Mesothelial cell of epicardium (in vitro differentiated cells): ENCODE measurements at places on chromosomes 16 and 17.
A peak's percentile ranks its signal among the peaks of the same experiment; 100 is the strongest.

DNA sequence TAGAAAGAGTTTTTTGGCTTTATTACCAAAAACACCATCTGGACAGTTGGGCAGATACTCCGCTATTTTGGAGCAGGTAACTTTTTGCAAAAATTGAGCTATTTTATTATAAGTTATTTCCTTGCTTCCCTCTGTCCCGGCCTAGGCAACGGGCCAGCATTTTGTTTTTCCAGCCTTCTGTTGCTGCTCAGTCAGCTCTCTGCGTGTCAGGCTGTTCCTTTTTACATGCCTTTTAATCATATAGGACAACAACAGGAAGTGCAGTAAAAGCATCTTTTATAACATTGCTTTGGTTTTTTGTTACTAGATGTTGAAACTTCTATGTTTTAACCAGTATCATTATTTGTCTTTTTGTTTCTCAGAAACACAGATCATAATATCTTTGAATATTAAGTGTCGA, 30.4 kb downstream of the PPM1D start:
- DNase-seq, result no peak

DNA sequence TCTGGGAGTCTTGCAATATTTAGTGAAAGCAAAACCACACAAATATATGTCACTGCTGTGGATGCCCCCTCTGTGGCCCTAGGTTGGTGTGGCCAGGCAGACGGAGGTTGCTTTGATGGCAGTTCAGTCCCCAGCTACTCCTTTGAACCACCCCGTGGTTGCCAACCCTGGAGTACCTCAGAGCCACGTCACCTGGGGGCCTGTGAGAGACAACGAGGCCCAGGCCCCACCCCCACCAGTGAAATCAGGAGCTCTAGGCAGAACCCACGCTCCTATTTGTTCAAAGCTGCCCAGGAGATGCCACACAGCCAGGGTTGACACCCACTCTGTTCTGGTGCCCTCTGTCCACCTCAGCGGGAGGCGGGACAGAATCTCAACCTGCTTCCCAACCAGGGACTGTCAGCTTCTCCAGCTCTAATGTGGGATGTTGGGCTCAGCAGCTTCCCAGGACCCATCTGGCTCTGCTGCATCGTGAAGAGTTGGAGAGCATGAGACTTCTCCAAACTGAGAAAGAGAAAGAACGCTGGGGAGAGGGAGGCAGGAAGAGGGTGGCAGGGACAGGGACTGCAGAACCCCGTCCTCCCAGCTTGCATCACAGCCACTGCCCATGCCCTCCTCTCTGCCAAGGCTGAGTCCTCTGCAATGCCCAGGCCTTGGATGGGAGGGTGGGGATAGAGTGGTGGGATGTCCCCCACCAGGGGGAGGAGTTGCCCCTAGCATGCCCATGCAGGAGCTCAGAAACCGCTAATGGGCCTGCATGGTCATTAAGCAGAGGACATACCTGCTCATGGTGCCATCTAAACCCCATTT, 81.8 kb downstream of the C16orf78 start:
- DNase-seq, result no peak

GRCh38 chr17:78378225-78379130, at the start of gene PGS1:
TSS of gene PGS1 (plus strand) at chr17:78378649. CDS start at chr17:78378666, 17 bp downstream.
- no peak for DNase-seq

GRCh38 chr16:30472328-30472942, at the start of gene ITGAL:
TSS of gene ITGAL (plus strand) at chr16:30472742. CDS start at chr16:30472838, 96 bp downstream.
- no peak for DNase-seq

GRCh38 chr17:29237476-29238132, 9.1 kb upstream of the CRYBA1 start:
- no peak for DNase-seq

GRCh38 chr16:23557779-23558702, 514 bp downstream of the UBFD1 start:
- DNase-seq, result no peak

- no peak for DNase-seq
Observed at GRCh38 chr17:73643852-73644144, 447 bp downstream of the SDK2 start.

DNA sequence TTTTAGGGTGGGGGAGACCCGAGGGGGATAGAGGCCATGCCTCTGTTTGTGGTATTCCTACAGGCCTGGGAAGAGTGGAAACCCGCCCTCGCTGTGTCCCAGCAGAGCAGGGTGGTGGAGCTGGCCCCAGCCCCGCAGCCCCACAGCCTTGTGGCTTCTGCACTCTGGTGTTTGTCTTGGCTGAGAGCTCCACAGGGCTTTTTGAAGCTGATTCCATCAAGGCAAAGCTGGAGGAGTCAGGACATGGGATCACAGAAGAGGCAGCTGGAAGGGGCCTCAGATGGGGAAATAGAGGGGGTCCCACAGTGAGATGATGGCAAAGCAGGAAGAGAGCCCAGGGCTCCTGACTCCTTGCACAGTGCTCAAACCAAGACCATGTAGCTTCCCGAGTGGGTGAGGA, 5.0 kb upstream of the WFIKKN2 start:
- no peak for DNase-seq

GRCh38 chr16:70737377-70738082, 51.7 kb upstream of the MTSS2 start:
- no peak for DNase-seq

- no peak for DNase-seq
Observed at GRCh38 chr16:23104032-23104955, 45.0 kb downstream of the USP31 start.

DNA sequence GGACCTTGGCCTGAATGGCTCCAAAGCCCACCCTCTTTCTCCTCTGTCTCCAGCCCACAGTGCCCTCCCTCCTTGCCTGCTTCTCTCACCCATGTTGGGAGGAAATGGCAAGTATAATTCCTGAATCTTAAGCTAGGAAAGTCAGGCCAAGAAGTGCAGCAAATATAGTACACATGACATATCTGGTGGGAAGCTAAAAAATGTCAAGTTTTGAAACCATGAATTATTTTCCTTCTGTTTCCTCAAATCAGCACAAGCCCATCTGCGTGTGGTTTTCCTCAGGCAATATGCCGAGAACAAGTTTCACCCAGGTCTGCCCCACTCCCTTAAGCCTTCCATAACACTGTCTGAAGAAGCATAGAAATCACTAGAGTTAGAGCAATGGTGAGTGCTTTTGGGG, 502.8 kb upstream of the CDH11 start:
- no peak for DNase-seq

- no peak for DNase-seq
Observed at GRCh38 chr16:29662729-29663015, 375 bp upstream of the SPN start.

DNA sequence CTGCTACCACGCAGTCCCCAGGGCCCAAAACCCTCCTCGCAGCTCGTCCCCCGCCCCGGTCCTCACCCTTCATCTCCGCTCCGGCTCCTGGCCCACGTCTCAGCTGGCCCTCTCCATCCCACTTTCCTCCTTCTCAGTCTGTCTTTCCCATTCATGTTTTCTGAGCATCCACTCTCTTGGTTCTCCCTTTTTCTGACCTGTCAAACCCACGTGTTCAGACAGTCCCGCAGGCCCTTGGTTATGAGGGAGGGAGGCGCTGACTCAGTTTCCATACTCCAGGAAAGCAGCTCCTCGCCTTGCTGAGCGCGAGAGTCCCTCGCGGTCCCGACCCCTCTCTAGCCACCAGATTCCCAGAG, 392 bp upstream of the HID1 start:
- no peak for DNase-seq

DNA sequence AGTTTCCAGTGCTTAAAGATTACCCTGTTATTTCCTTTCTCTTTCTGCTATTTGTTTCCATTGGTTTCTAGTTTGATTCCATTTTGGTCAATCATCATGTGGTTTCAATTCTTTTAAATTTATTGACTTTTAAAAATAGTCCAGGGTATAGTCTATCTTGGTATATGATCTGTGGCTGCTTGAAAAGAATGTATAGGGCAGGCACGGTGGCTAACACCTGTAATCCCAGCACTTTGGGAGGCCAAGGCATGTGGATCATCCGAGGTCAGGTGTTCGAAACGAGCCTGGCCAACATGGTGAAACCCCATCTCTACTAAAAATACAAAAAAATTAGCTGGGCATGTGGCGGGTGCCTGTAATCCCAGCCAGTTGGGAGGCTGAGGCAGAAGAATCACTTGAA, 34.5 kb upstream of the NACA2 start:
- no peak for DNase-seq

DNA sequence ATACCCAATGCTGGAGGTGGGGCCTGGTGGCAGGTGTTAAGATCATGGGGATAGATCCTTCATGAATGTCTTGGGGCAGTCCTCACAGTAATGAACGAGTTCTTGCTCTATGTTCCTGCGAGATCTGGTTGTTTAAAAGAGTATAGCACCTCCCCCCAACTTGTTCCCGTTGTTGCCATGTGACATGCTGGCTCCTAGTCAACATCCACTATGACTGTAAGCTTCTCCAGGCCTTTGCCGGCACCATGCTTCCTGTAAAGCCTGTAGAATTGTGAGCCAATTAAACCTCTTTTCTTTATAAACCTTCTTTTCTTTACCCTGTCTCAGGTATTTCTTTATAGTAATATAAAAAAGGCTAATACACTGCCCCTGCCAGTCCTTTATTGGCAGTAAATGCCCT, 33.3 kb downstream of the RANBP10 start:
- DNase-seq, result no peak

DNA sequence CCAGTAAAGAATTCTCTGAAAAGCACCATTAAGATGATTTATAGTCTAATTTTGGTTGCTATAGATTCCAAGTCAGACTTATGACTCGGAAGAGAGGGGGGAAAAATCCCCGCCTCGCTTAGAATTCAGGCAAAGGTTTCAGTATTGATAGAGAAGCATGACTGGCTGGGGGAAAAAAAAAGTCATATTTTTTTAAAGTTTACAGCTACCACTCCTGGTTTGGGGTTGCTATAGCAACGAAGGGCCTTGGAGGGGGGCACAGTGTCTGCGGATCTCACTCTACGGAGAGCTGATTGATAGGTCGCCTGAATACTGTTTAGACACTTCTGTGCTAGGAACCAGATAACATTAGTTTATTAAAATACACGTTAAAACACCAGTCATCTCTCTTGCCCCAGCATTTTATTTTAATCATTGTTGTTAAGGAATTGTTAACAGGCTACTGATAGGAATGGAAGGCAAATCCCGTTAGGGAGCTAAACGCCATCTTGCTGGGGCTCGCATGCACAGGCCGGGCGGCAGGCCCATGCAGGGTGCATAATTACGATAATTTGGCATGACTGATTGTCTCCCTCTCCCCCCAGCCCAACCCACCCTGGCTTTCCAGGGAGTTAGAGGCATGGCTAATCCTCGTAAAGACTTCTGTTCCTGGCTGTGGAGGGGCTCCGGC, 380.0 kb upstream of the XYLT1 start:
- no peak for DNase-seq

- peak; percentile 88 for DNase-seq
Observed at GRCh38 chr17:7177191-7177953, 1.8 kb downstream of the ASGR1 start.

DNA sequence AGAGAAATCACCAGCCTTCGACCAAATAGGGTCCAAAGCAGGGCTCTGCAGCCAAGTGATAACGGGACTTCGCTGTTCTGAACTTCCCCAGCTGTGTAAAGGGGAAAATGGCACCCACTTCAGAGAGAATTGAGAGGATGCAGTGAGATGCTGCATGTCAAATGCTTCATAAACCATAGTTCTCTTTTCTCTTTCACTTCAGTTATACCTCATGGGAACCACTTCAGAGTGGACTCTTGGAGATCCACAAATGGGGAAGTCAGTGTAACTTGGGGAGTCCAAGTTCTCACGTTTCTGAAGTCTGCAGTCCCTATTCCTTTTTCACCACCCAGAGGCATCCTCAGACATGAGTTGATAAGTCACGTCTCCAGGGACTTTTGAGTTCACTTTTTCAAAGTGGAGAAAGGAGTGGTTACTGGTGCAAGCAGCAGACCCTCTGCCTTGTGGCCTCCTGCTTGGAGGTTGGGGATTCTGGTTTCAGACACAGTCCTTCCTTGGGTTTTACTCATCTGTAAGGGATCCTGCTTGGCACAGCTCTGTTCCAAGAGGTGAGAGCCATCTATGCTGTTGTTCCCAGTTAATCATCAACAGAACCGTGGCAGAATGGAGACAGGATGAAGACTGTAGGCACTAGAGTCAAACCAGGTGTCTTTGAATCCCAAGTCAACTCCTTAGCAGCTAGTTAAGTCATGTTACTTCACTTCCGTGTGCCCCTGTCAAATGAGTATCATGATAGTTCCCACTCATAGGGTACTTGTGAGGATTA, 123.4 kb upstream of the NOL11 start:
- DNase-seq, result no peak

DNA sequence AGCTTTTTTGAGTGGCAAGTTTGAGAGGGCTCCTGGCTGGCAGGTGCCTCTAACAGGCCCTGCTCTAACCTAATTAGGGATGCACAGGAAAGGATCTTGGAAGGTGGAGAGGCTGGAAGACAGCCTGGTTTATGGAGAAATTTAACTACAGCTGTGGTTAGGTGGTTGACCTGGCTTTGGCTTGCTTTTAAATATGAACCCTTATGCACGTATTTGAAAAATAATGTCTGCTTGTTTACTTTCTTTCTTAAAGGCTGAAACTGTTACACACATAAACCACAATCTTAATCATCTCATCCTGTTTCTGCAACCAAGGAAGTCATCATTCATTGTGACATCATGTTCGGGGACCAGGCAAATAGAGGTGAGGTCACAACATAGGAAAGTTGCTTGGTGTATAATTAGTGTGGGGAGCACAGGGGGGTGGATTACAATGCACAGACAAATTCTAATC, 23.1 kb upstream of the DHRS13 start:
- no peak for DNase-seq

DNA sequence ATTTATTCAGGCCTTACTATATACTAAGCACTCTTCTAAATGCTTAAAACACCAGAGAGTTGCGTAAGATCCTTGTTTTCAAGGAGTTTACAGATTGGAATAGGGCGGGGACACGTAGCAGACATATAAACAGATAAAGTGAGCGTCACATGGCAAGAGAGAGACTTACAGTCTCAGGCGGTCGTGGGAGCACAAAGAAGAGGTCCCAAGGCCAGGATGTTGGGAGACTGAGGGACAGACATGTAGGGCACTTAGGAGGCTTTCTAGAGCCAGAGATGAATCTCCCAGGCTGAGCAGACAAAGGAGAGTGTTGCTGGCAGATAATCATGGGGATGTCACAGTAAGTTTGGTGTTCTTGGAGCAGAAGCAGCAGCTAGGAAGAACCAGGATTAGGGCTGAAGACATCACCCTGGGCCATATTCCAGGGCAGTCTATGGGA, 119.1 kb upstream of the ANKFN1 start:
- no peak for DNase-seq

DNA sequence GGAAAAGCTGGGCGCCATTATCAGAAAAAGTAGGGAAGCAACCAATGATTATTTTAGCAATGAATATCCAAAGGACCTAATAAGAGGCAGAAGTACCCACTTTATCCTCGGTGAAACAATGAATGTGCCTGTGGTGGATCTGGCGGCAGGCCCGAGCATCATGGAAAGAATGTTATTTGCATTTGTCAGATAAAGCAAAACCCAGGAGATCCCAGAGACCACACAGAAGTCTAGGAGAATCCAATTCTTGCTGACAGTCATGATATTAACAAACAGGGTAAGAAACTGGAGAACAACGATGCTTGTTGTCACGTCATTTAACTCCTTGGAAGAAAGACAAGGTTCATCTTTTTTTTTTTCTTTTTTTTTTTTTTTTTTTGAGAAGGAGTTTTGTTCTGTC, 12.0 kb upstream of the TNRC6A start:
- no peak for DNase-seq
